ENCODE measurements at places on chromosomes 7 and 10. TPM values are rescaled to one million over a fixed set of nuclear protein-coding genes. Genes with fewer than 3 reads are reported as not detected.

The ASL gene
- 13.8 TPM for total RNA-seq

The ZPBP gene
- not detected for total RNA-seq

The TFEC gene
- 0.44 TPM for total RNA-seq

GRCh38 chr7:8018961-8019360, 50.4 kb downstream of the GLCCI1 start:
- peak overlapping the region; percentile 70 for H3K27ac ChIP-seq
- no peak for DNase-seq
- no peaks in the 10 kb centered on the region for H3K27me3 ChIP-seq
- H3K4me1 ChIP-seq, result peaks cover 24% of the 10 kb centered on the region

DNA sequence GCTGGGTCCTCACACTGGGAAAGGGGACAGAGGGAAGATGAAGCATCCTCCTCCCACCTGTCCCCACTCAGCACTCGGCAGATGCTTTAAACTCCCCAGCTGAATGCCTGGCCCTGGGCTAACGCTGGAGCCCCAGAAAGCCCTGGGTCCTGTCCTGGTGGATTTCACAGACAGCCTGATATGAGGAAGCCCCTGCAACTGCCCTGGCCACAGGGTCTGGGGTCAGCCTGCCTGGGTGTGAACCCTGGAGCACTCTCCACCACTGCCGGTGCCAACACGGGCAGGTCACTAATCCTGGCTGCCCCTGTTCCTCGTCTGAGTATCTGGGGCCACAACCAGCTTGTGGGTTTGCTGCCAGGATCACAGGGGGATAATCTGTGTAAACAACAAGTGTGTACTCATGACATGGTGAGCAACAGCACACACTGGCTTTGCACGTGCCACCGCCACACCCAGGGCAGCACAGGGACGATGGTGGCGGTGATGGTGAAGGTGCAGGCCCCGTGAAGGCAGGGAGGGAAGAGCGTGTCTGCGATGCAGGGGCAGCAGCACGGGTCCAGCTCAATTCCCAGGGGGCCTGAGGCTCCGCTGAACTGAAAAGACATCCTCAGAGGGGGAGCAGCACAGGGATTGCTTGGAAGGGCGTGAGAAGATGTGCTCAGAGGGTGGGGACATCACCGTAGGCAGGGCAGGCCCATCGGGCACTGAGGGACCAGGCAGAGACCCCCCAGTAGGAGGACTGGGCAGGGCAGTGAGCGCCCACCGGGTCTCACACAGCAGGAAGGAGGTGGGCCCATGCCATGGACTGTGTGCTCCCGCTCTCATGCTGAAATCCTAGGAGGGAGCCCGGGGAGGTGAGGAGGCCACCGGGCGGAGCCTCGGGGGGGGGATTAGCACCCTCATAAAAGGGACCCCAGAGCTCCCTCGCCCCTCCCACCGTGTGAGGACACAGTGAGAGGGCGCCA, 238.7 kb downstream of the MAD1L1 start:
- no peak overlapping the region for H3K27ac ChIP-seq
- H3K4me3 ChIP-seq, result no peak overlapping the region

DNA sequence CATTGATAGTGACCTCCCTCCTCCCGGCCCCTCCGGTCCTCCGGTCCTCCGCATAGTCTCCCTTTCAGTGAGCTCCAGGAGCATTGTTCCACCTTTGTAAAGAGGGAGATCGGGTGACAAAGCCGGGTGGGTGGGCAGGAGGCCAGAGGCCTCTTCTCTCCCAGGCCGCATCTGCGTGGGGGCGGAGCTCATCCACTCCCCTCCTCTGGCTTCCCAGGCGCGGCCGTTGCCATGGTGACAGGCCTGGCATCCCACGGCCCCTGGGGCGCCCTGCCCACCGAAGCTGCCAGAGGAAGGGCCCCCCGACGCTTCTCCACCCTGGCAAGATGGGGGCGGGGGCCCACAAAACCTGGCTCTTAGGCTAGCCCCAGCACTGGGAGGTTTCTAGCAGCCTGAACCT, 4.4 kb upstream of the FZD9 start:
- H3K27me3 ChIP-seq, result no peaks in the 10 kb centered on the region
- H3K27ac ChIP-seq, result no peak overlapping the region
- no peak overlapping the region for H3K4me3 ChIP-seq

GRCh38 chr7:158957921-158958491, 101.6 kb downstream of the DYNC2I1 start:
- no peaks in the 10 kb centered on the region for H3K36me3 ChIP-seq
- peaks cover 18% of the 10 kb centered on the region for H3K27me3 ChIP-seq

DNA sequence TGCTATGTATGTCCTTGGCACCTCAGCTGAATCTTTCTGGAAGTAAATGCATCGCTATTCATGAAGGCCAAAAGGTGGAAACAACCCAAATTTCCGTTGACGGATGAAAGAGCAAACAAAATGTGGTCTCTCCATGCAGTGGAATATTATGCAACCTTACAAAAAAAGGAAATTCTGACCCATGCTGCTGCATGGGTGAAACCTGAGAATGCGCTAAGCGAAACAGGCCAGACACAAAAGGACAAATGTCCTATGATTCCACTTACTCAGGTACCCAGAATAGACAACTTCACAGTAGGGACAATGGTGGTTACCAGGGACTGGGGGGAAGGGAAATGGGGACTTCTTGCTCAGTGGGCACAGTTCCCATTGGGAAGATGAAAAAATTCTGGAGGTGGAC, 158.8 kb downstream of the CAMK1D start:
- peaks cover 44% of the 10 kb centered on the region for H3K4me1 ChIP-seq
- H3K36me3 ChIP-seq, result no peaks in the 10 kb centered on the region
- no peaks in the 10 kb centered on the region for H3K27me3 ChIP-seq
- no peak overlapping the region for H3K4me3 ChIP-seq
- no peak overlapping the region for H3K27ac ChIP-seq

- H3K36me3 ChIP-seq, result no peaks in the 10 kb centered on the region
- H3K27ac ChIP-seq, result no peak overlapping the region
- no peak for DNase-seq
- H3K4me1 ChIP-seq, result no peaks in the 10 kb centered on the region
- no peak overlapping the region for H3K4me3 ChIP-seq
Observed at GRCh38 chr7:28787106-28787505, 171.0 kb downstream of the TRIL start.

GRCh38 chr7:157088136-157088535, 50.6 kb upstream of the UBE3C start:
- H3K36me3 ChIP-seq, result peaks cover 4% of the 10 kb centered on the region
- no peak overlapping the region for H3K4me3 ChIP-seq
- H3K4me1 ChIP-seq, result no peaks in the 10 kb centered on the region
- peaks cover 8% of the 10 kb centered on the region for H3K27me3 ChIP-seq
- no peak for DNase-seq

All from activated T-cell treated with anti-CD3 and anti-CD28 coated beads, Interleukin-2, amount 50 U/mL, for 72 hours (primary cell).